Stimulated activated CD4-positive, alpha-beta T cell treated with anti-CD3 and anti-CD28 coated beads, Interleukin-1b, Interleukin-23, amount 100 ng/mL, for 24 hours (primary cell): ENCODE measurements at places on chromosomes 11 and 22.

DNA sequence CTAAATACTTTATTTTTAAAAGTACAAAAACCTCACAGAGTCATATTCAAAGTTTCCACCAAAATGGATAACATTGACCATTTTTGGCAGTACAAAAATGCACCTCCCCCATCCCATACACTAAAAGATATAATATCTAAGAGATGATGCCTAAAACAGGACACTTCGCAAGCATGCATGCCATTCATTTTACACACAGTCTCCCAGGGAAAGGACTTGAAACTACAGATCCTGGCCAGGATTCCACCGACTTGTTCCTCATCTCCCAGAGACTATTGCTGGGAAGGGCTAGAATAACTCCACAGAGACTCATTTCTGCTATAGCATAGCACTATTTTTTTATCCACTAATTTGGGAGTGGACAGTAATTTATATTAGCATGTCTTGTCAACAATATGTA is 81.7 kb downstream of the MTNR1B start:
- DNase-seq, result no peak

- DNase-seq, result no peak
Measured at GRCh38 chr11:125263268-125263790, 98.8 kb downstream of the PKNOX2 start.

GRCh38 chr11:63017306-63017974 is 1.8 kb upstream of the SLC22A8 start:
- DNase-seq, result no peak

DNA sequence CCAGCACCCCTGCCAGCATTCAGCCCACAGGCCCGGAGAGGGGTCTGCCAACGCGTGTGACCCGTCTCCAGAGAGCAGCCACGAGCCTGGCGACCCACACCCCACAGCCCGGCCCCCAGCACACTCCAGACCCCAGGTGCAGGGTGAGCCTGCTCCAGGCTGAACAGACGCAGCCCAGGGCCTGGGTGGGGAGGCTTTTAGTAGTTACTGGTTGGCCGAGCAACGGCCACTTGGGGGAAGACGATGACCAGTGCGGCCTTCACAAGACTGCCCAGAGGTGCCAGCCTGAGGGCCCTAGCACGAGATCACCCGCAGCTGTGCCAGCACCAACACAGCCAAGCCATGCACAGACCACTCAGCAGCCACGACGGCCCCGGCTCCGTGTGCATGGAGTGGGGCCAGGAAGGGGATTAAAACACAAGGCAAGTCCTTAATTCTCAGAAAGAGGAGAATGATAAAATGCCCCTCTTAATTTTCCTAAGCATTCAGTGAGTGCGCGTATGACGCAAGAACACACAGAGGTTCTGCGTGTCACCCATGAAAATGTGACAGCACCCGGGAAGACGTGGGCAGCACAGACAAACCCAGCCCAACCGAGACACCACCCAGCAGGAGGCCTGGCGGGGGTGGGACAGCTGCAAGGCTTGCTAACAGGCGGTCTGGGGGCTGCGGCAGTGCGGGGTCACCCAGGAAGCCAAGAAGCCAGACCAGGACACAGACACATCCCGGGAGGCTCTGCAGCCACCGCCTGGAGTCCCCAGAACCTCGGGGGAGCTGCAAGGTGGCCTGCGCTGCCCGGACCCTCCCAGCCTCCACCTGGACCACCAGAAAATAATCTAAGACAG is 47.6 kb downstream of the BRD1 start:
- no peak for DNase-seq

DNA sequence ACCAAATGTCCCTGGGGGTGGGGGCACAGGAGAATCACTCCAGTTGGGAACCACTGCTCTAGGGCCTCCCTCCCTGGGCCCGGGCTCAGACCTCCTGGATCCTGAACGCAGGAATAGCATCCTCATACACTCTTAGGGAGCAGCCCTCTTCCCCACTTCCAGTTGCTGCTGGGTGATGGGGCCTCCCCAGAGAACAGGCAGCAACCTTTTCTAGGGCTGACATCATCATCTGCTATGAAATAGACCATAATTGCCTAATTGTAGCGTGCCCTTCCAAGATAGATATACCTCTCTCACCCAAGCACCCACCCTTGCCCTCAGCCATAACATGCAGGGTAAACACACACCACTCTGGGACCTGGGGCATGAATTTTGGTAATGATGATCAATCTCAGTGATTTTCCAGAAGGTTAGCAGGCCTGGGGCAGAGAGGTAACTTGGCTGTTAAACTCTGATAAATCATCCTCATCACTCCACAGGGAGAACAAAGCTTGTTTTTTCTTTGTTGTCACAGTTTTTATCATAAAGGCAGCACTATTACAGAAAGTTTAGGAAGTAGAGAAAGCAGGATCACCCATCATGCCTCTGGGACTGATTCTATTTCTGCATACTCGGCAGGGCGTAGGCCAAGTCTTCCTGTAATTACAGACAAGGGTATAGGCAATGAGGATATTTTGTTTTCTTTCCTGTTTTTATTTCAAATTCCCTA is 88.3 kb upstream of the PRDM11 start:
- DNase-seq, result no peak

DNA sequence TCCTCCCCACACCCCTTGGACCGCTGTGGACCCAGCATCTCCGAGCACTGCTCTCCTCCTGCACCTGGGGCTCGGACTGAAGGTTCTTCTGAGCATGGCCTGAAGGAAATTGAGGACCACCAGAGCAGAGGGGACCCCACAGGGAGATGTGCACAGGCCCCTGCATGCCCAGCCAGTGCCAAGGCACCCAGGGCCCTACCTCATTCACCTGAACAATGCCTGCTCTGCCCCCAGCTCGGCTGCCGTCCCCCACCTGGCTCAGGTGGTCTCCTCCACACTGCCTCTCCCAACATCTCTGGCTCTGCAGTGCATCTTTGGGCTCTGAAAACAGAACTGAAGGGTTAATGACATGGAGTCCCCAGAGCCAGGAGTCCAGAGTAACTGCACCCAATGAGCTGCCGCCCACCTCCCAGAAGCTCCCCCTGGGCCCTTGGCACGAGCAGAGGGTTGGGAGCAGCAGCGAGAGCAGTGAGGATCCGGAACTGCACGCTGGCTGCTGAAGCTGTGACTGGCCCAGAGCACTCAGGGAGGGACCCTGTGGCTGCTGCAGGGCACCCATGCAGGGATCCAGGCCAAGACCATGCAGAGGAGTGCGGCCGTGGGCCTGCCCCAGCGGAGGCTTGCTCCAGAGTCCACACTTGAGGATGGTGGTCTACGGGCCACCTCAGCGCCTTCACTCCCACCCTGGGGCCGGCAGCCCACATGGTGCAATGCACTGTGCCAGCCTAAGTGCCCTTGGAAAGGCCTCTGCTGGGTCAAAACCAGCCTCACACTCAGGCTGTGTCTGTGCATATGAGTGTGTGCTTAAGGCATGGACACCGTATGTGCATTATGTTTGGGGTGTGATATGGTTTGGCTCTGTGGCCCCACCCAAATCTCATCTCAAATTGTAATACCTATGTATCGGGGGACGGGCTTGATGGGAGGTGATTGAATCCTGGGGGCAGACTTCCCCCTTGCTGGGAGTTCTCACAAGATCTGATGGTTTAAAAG is 686.1 kb downstream of the TBC1D22A start:
- no peak for DNase-seq

DNA sequence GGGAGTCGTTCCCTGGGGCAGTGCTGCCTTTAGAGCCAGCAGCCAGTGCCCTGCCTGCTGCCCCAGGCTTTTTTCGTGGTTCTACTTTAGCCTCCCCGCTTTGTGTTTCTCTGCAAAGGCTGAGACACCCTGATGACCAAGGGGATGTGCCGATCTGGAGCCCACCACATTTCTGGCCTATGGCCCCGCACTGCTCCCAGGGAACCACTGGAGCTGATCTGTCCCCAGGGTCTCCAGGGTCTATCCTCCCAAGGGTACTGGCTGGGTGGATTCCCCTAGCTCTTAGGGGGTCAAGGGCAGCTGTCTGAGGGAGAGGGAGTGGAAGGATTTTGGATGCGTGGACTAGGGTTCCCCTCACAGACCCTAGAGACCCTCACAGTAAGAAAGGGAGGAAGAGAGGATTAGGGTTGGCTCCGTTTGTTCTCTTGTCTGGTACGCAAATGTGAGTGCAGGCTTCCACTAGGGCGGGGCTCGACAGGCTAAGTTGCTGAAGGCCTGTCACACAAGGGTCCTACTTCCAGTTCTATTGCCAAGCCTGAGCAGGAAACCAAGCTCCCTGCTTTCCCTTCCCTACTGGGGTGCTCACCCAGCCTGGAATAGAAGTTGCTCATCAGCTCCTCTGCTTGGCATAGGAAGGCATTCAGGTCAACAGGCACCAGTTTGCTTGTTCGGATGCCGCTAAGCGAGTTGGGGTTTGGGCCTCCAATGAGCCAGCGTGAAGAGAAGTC is 19.3 kb downstream of the TREH start:
- no peak for DNase-seq

DNA sequence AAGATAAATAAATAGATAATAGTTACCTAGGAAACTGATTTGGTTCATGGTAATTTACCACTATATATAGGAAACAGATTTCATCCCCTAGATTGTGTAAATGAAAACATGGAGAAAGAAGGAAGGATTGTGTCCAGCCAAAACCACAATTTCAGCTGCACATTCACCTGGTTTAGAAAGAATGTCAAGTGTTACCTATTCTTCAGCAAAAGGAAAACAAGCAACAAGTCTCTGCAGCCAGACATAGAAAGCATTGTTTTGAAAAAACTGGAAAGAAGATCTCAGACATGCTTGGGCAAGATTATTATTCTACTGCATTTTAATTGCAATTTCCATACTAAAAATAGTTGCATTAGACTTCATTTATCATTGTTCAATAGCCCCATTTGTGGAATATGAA is 8.8 kb upstream of the BMAL1 start:
- no peak for DNase-seq

- no peak for DNase-seq
Measured at GRCh38 chr11:94739331-94739730, 28.8 kb upstream of the AMOTL1 start.

DNA sequence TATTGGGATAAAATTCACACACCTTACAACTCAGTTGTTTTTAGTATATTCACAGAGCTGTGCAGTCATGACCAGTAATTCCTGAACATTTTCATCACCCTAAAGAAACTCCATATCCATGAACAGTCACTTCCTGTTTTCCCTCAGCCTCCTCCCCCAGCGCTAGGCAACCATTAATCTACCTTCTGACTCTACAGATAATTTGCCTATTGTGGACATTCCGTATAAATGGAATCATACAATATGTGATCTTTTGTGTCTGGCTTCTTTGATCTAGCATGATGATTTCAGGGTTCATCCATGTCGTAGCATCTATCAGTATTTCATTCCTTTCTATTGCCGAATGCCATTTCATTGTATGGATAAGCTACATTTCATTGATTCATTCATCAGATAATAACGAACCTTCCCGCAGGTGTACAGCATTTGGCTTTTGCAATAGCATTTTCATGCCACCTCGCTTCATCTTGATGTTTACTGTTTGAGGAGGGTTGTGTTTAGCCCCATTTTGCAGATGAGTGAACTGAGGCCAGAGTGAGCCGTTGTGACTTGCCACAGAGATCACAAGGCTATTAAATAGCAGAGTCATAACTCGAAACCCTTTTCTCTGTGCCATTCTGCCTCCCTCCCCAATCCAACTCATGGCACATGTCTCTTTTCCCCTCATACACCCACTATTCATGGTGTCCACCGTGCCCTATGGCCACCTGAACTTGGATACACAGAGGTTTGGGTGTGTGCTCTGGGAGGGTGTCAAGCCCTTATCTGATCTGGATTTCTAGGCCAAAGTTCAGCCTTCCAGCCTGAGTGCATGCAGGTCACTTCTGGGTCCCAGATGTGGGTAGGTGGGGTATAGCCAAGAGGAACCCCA is 11.1 kb upstream of the MYH9 start:
- no peak for DNase-seq

DNA sequence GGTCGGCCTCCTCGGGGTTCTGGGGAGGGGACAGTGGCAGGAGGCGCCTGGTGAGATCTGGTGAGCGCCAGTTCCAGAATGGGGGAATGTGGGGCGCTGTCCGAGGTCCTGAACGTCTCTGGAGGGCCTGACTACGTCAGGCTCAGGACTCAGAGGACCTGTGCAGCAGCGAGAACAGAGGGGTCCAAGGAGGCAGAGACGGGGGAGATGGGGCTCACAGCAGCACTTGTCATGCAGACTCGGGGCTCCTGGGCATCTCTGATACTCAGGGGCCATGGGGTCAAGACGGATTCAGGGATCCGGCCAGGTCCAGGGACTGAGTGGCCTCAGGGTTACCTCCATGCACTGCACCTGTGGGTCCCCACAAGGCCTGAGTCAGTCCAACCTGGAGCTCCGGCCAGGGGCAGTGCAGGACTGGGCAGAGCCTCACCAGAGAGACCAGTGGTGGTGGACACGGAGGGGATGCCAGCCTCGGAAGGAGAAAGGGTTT is 92.2 kb downstream of the BRD1 start:
- no peak for DNase-seq

DNA sequence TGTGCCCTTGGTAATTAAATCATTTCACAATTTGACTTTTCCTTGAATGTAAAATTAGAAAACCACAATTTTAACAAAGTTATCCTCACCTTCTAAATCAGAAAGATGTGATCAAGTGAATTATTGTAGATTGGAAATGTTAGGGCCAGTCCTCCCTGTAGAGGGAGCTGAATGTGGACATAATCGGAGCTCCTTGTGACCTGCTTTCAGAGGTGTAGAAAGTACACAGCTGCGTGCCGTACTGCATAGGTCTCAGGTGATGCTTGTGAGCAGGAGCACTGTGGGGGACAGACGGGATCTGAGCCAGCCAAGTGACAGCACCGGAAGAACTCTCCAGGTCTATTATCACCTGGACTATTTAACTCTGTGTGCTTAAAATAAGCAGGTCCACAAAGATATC is 338.0 kb downstream of the AASDHPPT start:
- no peak for DNase-seq

- DNase-seq, result no peak
Measured at GRCh38 chr11:2807801-2808241, 77.8 kb downstream of the CDKN1C start.
